ENCODE measurements at places on chromosomes 7 and 10.

- DNase-seq: no peak
Observed at GRCh38 chr7:3371601-3372000, 70.5 kb downstream of the SDK1 start.

- no peak for DNase-seq
Observed at GRCh38 chr7:98295467-98296192, 14.1 kb downstream of the BRI3 start.

DNA sequence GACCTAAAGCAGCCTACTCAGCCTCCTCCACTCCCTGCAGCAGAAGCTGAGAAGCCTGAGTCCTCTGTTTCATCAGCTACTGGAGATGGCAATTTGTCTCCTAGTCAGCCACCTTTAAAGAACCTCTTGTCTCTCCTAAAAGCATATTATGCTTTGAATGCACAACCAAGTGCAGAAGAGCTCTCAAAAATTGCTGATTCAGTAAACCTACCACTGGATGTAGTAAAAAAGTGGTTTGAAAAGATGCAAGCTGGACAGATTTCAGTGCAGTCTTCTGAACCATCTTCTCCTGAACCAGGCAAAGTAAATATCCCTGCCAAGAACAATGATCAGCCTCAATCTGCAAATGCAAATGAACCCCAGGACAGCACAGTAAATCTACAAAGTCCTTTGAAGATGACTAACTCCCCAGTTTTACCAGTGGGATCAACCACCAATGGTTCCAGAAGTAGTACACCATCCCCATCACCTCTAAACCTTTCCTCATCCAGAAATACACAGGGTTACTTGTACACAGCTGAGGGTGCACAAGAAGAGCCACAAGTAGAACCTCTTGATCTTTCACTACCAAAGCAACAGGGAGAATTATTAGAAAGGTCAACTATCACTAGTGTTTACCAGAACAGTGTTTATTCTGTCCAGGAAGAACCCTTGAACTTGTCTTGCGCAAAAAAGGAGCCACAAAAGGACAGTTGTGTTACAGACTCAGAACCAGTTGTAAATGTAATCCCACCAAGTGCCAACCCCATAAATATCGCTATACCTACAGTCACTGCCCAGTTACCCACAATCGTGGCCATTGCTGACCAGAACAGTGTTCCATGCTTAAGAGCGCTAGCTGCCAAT, 202.2 kb downstream of the ZEB1 start:
- no peak for DNase-seq

GRCh38 chr7:92115821-92116220, 18.5 kb downstream of the CYP51A1 start:
- no peak for DNase-seq

GRCh38 chr7:131774419-131775220, 218.2 kb upstream of the PODXL start:
- peak; percentile 62 for DNase-seq

DNA sequence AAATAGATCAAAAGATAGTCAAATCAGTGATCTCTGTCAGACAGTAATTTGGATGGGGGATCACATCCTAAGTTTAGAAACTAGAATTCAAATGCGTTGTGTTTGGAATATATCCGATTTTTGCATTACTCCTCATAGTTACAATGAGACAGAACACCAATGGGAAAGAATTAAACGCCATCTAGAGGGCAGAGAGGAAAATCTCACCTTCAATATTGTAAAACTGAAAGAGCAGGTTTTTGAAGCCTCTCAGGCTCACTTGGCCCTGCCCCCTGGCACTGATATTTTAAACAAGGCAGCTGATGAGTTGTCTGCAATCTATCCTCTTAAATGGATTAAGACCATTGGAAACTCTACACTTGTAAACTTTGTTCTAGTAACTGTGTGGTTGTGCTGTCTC, 17.7 kb downstream of the FRG2B start:
- DNase-seq: no peak

DNA sequence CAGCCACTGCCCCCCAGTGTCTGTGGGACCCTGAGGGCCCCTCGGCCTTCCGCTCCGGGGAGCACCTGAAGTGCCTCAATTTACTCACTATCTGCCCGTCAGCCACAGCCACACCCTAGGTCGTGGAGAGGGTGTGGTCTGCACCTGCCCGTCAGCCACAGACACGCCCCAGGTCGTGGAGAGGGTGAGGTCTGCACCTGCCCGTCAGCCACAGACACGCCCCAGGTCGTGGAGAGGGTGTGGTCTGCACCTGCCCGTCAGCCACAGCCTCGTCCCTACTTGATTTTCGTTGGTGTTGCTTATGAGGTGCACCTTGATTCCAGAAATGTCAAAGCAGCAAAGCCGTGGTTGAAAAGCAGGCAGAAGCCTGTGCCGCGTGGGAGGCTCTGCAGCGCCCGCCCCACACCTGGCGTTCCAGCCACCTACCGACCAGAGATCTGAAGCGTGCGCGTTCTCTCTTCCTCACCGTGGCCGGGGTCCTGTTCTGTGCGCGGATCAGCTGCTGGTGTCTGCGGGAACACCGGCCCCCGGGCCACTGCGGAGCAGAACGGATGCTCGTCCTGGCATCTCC, 101.6 kb downstream of the DYNC2I1 start:
- peak; percentile 74 for DNase-seq

- DNase-seq: no peak
Observed at GRCh38 chr7:34839645-34840044, 181.6 kb downstream of the NPSR1 start.

Data from H9 (cell line).